Lower leg skin (tissue), 4 donors: ENCODE measurements at places on chromosomes 2 and 18.

- DNase-seq, result no peak
Measured at GRCh38 chr18:42925036-42925435, 190.4 kb downstream of the RIT2 start.

- no peak for DNase-seq
Measured at GRCh38 chr18:47799376-47799775, 131.1 kb downstream of the SMAD2 start.

DNA sequence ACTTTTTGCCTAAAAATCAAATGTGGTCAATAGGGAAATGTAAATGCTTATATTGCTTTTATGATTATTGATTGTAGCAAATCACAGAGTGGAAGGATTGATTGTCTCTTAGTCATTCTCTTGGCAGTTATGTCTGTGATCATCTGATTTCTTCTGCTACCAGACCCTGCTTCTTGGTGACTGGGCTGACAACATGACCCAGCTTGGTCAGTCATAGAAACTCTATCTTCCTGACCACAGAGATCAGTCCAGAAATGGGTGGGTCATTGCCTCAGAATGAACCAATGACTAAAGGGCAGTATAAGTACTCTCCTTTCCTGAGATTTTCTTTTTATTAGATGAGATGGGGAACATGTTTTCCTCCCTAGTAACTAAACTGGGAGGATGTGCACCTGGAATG lies 87.6 kb downstream of the MAIP1 start:
- DNase-seq, result no peak

DNA sequence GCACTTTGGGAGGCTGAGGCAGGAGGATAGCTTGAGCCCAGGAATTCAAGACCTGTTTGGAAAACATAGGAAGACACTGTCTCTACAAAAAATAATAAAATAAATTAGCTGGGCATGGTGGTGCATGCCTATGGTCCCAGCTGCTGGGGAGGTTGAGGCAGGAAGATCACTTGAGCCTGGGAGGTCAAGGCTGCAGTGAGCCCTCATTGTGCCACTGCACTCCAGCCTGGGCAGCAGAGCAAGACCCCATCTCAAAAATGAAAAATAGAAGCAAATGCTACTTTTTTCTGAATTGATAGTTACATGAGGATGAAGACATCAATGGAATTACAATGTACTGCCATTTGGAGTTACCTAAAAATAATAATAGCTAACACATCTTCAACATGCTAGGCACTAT lies 31.9 kb downstream of the METTL21A start:
- DNase-seq, result no peak

GRCh38 chr2:85584354-85584856 lies at the start of gene VAMP5:
Gene VAMP5, plus strand, starts transcription at chr2:85584431. Its CDS starts 60 bp downstream, at chr2:85584491.
- no peak for DNase-seq

DNA sequence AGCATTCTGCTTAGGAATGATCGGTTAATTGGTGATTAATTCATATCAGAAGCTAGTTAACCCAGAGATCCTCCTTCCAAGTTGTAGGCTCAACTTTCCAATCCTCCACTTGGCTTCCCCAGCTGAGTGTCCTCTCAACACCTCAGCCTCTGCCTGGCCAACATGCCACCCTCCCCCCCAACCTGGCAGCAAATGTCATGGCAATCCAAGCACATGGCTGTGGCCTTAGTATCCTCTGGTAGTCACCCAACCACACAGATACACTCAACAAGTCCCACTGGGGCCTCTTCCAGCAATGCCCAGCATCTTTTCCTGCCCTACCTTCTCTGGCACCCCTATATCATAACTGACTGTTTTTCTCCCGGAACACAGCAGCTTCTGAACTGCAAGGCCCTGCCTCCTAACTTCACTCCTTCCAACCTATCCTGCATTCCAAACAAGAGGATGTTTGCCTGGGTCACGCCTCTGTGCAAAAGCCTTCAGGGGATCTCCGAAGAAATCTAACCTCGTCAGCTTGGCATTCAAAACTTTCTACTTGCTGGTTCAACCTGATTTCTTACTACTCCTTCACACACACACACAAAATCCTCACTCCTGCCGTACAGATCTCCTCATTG lies 195.0 kb downstream of the CYP26B1 start:
- DNase-seq, result no peak

GRCh38 chr2:113133704-113134598 lies 6.6 kb downstream of the IL1RN start:
- DNase-seq, result no peak
